ENCODE measurements at places on chromosomes 4 and X.
A peak's percentile ranks its signal among the peaks of the same experiment; 100 is the strongest.

DNA sequence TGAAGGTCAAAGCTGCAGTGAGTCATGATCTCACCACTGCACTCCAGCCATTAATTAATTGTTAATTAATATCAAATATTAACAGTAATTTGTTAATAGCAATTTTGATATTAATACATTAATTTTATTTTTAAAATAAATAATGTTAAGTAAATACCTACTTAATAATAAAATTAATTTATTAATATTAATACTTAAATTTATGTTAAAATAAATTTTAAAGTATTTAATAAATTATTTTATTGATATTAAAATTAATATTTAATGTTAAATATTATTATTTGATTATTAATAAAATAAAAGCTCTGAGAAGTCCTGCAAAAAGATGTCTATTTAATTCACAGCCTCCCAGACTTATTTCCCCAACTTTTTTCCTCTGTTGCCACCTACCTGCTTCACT lies 25.1 kb upstream of the TRIM2 start:
- no peak for DNase-seq

DNA sequence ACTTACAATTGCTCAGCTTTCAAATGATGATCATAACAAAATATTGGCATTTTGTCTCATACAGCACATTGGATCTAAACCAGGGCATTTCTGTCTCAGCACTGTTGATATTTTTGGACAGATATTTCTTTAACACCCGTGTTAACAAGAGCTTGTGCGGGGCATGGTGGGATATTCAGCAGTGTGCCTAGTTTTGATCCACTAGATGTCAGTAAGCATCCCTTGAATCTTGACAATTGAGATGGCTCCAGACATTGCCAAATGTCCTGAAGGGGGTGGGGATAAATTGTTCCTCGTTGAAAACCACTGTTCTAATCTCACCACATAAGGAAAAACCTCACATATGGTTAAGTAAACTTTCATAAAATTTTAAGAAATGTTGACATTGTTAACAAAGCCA lies 806.3 kb downstream of the STIM2 start:
- DNase-seq = no peak

DNA sequence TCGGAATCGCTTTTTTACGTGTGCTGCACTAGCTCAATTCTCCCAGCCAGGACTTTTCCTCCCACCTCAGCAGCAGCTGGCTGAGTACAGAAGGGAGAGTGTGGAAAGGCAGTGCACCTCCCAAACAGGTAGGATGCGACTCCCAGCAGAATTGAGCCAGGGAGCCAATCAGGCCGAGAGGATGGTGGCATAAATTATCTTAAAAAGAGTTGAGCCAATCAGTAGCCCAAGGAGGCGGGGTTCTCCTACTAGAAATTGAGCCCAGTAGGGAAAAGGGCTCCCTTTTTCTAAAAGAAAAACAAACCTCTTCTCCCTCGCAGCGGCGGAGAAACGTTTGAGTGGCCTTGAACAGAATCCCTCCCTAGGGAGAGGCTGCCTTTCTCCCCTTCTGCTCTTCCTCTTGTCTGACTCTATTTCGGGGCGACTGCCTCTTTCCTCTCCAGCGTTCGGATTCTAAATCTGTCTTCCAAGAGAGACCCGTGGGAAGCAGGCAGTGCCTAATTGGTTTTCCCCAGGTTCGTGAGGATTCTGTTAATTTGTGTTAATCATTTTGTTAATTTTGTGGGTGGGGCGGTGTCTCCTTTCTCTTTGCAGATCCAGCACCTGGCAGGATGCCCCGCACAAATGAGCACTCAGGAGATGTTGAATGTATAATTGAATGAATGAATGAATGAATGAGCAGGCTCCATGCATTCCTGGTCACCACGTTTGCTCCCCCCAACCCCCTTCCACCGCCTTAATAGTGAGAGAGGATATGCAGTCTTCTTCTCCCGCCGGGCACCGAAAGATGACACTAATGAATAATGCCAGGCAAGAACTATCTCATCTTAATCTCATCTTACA lies at the start of gene GABRG1:
Gene GABRG1 (minus strand): TSS at position 142 of the 843 bp plus-strand sequence. CDS start 141 bp downstream, at position 1.
- DNase-seq = no peak

DNA sequence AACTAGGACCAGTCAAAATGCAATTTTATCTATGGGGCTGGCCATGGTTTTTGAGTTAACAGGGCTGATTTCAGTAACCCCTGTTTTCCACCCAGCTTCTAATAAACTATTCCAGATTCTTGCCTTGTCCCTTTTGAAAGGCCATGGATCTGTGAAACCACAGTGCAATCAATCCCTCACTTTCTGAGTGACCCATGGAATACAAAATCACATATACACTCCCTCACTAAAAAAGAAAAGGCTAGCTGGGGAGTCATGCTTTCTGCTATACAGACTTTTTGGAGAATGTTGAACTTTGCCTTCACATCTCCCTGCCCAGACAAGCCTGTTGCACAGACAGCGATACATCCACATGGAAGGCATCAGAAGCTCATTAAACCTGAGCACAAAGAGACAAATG lies 47.9 kb downstream of the MAD2L1 start:
- no peak for DNase-seq

GRCh38 chr4:2281575-2282343 lies 19.9 kb upstream of the MXD4 start:
- no peak for DNase-seq

- DNase-seq = no peak
Observed at GRCh38 chr4:19379191-19379708, 872.5 kb upstream of the SLIT2 start.

DNA sequence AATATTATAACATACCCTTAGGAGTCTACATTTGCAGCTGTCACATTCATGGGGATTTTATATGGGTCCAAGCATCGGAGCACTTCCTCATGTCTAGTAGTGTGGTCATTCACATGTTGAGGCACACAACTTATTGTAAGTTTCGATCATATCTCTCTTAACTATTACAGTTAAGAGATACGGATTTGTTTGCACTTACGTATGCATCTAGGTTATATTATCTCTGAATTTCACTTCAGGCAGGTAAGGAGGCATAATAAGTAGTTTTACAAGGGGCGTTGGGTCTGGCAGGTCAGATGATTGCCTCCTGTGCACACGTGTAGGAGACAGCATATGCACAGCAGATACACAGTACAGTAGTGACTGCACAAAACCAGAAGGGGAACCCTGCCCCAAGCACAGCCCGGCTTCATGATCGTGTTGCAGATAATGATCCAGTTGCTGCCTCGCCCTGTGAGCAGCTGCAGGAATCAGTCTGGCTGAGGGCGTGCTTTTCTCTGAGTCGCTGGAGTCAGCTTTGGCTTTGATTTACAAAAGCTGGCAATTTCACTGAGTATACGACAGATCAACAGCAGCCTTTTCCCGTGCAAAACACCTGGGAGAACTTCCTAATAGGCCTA lies 302.9 kb upstream of the GATB start:
- no peak for DNase-seq

- no peak for DNase-seq
Observed at GRCh38 chr4:165761963-165762362, 111.1 kb upstream of the TLL1 start.

GRCh38 chr4:156419080-156419685 lies 465.5 kb upstream of the CTSO start:
- DNase-seq = no peak

- no peak for DNase-seq
Observed at GRCh38 chr4:154858166-154858565, 77.1 kb downstream of the RBM46 start.

- no peak for DNase-seq
Observed at GRCh38 chr4:22029803-22030202, 81.2 kb upstream of the KCNIP4 start.

- no peak for DNase-seq
Observed at GRCh38 chrX:125681058-125681457, 361.4 kb downstream of the TEX13C start.

DNA sequence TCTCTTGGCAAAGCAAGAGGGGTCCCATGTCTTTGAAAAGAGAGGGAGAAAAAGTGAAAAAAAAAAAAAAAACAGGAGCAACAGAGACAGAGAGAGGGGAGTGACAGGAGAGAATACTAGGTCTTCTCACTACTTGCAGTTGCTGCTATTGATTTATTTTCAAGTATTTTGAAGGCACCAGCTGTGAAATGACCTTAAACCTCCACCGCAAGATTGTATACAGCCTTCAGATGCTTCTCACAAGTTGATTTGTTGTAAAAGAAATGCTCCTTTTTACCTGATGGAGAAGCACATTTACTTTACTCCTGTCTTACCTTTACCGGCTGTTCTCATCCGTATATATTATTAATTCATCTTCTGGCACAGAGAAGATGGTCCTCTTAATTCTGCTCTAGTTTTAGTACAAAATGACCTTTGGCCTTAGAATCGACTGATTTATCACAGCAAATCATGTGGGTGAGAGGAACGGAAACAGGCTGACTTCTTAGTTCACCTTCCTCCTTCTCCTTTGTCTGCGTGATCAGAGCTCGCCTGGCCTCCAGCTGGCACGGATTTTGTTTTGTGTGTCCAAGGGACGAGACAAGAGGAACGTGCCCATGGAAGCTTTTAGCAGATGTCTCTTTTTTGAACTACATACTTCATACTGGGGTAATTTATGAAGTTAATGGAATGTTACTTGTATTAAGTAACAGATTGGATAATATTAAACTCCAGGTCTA lies 82.4 kb upstream of the PACRGL start:
- DNase-seq = no peak

DNA sequence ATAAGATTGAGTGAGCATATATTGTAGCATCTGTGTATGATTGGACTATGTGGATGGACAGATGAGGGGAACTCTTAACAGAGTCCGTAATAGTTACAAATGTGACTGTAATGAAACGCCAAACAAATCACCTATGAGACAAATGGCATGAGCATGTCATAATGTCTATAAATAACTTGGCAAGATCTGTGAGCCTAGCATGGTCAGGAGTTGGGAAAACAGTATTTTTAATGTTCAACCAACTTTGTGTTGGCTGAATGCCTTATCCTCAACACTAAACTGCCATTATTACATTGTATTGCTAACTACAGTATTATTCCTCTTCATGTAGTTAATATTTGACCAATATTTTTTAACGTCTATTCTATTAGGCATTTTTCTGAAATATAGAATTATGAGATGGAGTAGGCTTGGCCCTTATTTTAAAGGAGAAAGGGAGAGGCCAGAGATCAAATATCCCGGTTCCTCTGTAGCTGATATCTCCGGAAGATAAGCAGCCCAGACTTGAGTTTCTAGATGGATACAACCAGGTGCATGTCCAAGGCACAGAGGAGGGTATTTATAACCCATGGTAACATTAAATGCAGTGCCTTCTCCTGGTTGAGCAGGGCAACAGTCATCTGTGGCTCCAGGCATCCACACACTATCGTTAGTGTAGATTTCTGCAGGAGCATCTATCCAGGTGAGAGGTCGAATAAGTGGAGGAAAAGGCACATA lies 32.7 kb downstream of the PF4 start:
- no peak for DNase-seq

DNA sequence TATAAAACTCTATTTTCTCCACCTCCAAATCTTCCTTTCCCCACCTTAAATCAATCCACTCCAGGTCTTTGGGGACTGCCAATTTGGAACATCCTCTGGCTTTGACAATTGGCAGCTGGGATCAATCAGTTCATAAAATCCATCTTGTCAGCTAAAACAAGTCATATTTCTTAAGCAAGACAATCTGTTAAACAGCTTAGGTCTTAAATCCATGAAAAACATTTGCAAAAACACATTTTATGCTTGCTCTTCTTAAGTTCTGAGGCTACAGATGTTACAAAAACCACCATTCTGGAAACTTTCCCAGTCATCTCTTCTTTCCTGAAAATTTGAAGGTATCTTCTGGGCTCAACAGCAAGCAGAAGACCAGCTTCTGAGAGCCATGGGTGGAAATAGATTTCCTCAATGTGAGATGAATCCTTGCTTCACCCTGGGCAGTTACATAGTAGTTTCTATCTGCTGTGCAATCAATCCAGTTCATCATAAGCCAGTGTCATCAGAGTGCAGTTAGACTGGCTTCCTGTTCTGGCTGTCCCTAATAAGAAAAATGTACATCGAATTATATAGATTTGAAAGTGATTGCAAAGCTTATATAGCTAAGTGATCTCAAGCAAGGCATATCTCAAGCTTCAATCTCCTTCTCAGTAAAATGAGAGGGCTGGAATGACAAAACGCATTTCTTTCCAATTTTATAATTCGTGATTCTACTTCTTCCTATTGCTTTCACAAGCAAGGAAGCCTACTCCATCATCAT lies 402.7 kb upstream of the INTU start:
- DNase-seq = no peak

DNA sequence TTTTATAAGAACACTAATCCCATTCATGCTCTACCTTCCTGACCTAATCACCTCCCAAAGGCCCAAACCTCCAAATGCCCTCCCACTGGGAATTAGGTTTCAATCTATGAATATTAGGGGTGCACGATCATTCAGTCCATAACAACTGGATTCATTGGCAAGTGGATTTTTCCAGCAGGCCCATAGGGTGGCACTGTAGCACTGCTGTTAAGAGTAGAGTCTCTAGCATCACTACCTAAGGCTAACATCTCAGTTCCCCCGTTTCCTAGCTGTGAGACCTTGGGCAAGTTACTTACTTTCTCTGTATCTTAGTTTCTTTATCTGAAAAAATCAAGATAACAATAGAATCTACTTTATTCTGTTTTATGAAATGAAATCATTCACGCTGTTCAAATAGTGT lies 315.8 kb downstream of the STIM2 start:
- no peak for DNase-seq

- DNase-seq = no peak
Observed at GRCh38 chr4:143248827-143249226, 64.1 kb downstream of the USP38 start.

- no peak for DNase-seq
Observed at GRCh38 chr4:96703265-96703664, 863.4 kb downstream of the PDHA2 start.

DNA sequence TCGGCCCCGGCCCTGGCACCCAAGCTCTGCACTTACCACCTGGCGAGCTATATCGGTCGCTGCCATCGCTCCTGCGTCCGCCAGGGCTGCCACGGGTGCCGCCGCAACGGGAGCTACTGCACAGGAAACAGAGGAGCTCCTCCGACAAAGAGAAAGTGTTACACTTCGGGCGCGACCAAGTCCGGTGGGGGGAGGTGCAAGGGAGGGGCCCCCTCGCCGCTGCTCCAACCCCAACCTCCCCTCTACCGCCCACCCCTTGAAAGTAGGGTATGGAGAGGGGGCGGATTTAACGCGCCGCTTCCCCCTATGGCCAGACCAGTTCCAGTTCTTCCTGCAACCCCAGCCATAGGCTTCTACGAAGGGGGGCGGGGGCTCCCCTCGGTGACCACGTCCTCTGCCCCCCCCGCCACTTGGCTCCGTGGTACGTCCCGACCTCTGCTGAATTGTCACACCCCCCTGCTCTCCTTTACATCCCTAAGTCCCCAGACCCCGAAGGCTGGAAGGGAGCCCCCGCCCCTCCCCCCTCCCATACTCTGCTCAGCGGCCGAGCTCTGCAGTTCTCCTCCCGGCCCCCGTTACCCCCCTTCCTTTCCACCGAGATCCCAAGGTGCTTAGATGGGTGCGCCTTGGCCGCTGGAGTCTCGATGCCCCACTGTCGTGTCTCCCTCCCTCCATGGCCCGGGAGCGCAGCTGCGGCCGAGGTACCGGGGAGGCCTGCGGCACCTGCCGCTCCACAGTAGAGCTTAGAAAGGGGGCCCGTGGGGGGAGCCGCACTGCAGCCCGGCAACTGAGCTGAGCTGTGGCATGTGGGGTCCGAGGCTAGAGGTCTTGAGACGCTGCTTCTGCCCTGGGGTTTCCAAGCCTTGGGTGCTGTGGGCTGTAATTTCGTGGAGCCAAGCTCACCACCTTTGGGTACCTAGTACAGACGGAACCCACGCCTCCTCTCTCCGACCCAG lies at the start of gene SEPTIN6:
Gene SEPTIN6 (minus strand): TSS at position 129 of the 956 bp plus-strand sequence. CDS start 63 bp downstream, at position 66.
- DNase-seq = peak; percentile 36

- DNase-seq = no peak
Observed at GRCh38 chr4:24754571-24754970, 40.8 kb upstream of the SOD3 start.

Data from breast epithelium (tissue), 4 donors.